ENCODE measurements at places on chromosomes 11 and 22.
A peak's percentile ranks its signal among the peaks of the same experiment; 100 is the strongest.

- peak; percentile 93 for DNase-seq
These were observed 43.6 kb upstream of the PRR5 start for GRCh38 chr22:44658311-44658953.

DNA sequence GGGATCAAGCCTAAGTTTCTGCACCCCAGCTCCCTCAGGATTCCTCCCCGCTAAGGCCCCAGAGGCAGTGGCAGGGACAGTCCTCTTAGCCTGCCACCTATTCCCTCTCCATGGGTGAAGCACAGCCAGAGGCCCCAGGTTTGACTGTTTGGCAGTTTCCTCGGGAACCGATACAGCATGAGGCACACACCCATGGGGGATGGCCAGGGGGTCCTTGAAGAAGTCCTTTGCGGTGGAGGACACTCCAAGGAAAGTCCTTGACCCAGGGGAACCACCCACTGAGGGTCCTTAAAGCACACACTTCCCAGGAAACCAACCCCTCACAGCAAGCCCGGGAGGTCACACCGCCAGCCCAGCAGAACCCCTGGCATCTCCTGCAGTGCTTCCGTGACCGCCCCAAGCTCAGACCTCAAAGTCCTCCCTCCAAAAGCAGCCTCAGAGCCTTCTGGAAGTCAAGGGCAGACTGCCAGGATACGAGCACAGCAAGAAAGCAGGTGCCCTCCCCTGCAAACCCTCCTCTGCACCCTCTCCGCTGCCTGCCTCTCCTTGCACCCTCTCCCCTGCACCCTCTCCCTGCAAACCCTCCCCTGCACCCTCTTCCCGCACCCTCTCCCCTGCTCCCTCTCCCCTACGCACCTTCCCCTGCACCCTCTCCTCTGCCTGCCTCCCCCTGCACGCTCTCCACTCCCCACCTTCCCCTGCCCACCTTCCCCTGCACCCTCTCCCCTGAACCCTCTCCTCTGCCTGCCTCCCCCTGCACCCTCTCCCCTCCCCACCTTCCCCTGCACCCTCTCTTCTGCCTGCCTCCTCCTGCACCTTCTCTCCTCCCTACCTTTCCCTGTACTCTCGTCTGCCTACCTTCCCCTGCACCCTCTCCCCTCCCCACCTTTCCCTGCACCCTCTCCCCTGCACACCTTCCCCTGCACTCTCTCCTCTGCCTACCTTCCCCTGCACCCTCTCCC, 1.4 kb downstream of the SIGIRR start:
- no peak for DNase-seq

- DNase-seq, result no peak
These were observed 62.5 kb downstream of the SYTL2 start for GRCh38 chr11:85748455-85748891.

DNA sequence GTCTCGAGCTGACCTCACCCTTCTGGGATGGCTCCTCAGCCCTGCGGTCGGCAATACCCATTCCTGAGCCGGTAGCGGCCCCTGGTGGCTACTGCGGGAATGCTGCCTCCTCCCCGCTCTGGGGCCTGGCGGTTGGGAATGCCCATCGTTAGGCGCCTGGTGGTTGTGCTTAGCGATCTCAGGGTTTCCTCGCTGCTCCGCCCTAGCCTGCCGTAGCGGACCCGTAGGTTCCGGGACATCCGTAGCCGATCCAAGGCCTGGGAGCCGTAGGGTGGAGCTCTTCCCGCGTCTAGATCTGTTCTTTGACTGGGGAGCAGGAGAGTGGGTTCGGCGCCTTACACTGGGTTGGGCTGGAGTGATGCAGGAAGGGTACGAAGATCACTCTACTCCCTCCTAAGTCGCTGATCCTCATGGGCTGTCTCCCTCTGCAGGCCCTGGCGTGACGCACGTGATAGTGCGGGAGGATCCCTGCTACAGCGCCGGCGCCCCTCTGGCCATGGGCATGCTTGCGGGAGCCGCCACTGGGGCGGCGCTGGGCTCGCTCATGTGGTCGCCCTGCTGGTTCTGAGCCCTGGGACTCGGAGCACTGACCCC, 14.8 kb downstream of the PLEKHB1 start:
- DNase-seq, result peak; percentile 94

GRCh38 chr11:28090052-28090749, 17.8 kb downstream of the KIF18A start:
- DNase-seq, result peak; percentile 52

DNA sequence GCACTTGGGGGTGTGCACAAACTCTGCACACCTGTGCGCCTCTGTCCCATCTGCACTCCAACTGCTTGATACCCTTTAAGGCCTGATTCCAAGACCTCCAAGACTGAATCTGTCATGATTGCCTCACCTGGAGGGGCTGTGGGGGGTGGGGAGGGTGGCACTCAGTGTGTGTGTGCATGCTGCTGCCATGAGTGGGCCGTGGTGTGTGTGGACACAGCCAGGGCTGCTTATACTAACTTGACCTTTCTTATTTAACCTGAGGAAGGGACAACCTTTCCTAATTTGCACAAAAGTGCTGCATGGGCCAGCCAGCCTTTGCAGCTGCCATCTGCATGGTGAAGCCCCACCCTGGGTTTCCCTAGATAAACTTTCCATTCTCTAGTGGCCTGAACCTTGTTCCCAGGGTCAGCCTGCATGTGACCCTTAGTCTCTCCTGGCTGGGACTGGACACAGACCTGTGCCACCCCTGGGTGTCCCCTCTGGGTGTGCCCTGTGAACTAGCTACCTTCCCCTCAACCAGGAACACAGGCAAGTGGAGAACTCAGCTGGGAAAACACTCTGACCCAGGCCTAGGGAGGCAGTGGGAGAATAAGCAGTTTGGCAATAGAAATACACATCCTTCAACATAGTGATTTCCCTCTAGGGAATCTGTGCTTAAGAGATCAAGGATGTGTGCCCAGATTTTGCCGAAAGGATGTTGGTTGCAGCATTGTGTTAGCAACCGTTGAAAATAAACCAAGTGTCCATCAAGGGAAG, 45.4 kb upstream of the DKK3 start:
- no peak for DNase-seq

DNA sequence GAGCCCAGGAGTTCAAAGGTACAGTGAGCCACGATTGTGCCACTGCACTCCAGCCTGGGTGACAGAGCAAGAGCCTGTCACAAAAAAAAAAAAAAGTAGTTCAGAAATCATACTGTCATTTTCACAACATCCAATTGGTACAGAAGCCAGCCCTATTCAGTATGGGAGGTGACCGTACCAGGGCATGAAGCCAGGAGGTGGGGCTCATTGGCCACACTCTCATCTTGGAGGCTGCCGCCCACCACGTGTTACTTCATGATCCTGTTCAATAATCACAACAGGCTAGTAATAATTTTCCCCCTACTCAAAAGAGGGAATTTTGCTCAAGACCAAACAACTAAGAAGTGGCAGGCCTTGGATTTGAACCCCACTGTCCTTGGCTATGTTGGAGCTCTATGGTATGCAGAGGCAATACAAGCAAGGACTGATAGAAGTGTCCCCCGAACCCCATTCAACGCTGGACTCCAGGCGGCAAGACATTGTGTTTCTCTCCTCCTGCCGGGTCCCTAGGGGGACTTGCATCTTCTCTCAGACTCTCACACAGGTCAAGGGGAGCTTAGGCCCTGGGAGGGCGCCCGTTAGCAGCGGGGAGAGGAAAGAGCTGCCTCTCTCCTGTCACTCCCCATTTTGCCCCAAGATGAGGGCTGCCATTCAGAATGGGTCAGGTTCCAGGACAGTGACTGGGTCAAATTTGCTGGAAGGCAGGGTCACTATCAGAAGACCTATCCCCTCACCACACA, 40.2 kb upstream of the EMID1 start:
- no peak for DNase-seq

GRCh38 chr11:66861038-66861773, 4.3 kb downstream of the LRFN4 start:
- DNase-seq, result no peak

DNA sequence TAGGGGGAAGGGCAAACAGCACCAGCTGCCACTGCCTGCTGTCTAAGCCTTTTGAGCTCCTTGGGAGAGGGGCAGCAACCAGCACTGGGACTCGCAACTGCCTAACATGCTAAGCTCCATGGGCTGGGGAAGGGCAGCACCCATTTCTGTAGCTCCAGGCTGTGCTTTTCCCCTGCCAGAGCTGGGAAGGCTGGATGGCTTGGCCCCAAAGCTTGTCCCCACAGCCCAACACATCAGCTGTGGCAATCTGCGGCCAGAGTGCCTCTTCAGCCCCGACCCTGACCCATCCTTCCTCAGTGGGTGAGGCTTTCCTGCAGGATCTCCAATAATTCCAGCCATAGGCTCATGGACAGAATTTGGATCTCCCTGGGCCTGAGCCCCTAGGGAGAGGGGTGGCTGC, 551.3 kb downstream of the TMEM135 start:
- no peak for DNase-seq

GRCh38 chr11:725624-726202, 19.7 kb downstream of the EPS8L2 start:
- DNase-seq, result no peak

DNA sequence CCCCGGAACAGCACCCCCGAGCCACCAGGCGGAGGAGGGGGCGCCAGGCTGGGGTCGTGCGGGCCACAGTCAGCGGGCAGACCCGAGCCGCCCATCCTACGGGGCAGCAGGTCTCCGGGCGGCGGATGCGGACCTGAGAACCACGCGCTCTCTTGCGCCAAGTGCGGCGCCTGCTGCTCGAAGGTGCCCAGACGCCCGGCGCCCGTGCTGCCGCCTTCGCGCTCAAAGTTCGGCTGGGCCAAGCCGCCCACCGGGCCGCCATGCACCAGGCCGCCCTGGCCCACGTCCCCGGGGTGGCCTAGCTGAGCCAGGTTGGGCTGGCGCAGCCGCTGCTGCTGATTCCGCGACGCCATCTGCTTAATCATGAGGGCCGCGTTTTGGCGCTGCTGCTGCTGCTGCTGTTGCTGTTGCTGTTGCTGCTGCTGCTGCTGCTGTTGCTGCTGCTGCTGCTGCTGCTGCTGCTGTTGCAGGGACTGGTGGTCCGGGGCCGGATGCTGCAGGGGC, 3.0 kb downstream of the MN1 start:
- peak; percentile 38 for DNase-seq

DNA sequence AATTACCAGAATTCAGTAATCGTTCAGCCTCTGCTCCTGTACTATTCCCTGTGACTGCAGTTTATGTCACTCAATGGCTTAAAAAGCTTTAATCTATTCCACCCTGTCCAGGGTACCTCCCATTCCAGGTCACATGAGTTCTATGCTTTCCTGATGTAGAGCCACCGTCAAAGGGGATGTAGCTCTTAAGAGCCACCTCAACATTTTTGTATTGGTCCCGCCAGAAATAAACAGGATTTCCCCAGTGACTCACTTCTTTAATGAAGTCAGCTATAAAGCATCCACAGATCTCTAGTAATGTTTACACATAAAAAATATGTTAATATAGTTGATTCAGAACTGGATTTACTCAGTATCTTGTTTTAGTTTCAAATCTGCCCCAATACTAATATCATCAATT, 1.3 kb upstream of the OR8D1 start:
- DNase-seq, result peak; percentile 4

DNA sequence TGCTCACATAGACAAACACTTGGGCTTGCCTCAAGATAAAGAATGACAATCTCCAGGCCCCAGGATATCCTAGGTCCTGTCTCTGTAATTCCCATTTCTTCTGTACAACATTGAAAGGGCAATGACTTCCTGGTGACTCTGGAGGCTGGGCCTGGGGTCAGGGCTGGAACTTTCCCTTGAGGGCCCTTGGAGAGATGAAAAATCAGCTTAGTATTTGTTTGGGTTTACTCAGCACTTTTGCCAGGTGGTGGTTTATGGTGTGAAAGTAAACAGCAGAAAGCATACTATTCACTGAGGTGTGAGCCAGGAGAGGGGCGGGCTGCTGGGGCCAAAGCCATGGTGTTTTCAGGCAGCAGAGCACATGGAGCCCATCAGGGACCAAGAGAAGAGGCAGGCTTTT, 214.7 kb upstream of the NARS2 start:
- no peak for DNase-seq

DNA sequence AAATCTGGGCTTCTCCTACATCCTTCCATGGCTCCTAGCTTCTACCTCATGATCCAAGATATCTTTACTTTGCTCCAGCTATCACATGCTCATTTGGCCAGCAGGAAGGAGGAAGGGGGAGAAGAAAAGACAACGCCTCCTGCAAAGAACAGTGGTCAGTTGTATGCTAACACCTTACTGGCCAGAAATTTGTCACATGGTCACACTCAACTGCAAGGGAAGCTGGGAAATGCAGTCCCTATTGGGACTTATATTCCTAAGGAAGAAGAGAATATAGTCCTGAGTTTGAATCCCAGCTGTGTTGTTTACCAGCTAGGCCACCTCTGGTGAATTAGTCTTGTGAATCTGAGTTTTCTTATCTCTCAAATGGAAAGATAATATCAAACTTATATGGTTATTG, 272.0 kb downstream of the BLID start:
- no peak for DNase-seq

DNA sequence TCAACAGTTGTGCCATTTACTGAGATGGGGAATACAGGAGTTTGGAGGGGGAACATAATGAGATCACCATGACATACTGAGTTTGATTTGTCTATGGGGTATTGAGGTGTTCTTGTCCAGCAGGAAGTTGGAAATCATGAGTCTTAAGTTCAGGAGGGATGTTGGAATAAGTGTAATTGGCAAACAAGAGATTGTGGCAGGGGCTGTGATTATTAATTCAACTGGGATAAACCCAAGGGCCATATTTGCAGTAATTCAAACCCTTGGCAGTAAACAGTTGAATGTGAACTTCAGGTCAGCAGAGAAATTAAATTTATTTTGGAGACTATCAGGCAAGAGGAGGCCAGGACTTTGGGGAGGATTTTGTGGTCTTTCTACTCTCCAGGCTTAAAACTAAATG, 33.4 kb downstream of the ADM start:
- DNase-seq, result no peak

DNA sequence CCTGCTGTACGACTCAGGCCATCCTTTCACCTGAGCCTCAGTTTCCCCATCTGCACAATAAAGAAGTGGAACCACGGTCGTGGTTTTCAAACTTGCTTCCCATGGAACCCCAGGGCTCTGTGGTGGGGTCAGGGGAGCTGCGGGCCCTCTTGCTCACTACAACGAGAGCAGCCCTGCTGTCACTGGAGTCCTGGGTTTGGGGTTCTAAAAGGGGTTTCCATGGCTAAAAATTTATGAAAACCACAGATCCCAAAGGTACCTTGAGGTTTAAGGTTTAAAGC, 45.4 kb upstream of the CARS1 start:
- no peak for DNase-seq

- peak; percentile 64 for DNase-seq
These were observed 979 bp downstream of the ZBED5 start for GRCh38 chr11:10856689-10857458.

Measured in adipocyte (in vitro differentiated cells).